ENCODE measurements at places on chromosomes 7 and 10.
A peak's percentile ranks its signal among the peaks of the same experiment; 100 is the strongest.

DNA sequence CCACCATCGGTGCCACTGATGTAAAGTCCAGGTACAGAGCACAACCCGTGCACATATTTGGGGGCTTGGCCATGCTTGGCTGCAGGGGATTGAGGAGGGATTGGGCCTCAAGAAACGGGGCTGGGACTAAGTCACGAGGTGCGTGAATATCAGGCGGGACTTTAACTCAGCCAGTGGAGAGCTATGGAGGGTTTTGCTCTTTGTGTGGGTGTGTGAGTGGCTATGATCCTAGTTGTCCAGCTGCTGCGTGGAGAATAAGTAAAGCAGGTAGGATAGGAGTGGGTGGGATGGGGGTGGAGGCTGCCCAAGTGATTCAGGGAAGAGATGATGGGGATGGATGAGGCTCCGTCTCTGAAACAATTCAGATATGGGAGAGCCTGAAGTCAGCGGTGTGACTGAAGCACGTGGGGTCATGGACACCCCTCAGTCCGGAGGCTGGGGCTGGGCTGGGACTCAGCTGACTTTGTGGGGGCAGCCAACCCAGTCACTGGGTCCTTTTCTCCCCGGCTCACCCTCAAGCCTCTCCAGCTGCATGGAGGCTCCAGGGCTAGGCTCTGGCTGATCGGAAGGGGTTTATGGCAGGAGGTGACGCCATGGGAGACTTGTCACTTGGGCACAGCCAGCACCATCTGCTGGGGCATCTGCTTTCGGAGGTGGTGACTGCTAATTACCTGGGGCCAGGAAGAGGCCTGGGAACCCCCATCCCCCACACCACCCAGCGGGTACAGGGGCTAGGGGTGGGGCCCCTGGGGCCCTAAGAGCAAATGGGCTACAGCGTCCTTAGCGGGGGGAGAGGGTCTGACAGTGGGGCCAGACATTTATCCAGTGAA lies 1.7 kb upstream of the LFNG start:
- no peak for DNase-seq

DNA sequence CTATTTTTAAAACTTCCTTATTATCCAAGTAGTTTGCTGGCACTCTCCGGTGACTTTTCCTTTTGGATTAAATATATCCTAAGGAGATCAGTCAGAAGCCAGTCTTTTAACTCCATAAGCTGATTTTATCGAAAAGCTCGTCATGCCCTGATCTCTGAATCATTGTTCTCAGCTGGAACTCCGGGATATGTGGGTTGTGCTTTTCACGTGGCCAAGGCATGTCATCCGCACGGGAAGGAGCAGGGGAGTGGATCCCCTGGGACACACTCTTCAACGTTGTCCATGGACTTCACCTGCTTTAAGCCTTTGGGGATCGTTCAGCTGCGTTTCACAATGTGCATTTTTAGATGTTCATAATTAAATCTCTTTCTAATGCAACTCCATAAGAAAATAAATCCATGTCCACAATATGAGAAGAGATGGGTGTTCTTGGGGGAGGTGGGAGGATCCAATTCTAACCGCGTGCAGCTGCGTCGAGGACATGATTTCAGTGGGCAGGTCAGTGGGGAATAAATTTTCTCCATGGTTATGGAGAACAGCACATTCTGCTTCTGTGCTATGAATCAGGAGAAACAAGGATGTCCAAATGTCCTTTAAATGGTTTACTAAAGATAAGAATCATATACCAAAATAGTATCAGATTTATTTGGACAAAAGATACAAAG lies 229.5 kb upstream of the ADARB2 start:
- no peak for DNase-seq

DNA sequence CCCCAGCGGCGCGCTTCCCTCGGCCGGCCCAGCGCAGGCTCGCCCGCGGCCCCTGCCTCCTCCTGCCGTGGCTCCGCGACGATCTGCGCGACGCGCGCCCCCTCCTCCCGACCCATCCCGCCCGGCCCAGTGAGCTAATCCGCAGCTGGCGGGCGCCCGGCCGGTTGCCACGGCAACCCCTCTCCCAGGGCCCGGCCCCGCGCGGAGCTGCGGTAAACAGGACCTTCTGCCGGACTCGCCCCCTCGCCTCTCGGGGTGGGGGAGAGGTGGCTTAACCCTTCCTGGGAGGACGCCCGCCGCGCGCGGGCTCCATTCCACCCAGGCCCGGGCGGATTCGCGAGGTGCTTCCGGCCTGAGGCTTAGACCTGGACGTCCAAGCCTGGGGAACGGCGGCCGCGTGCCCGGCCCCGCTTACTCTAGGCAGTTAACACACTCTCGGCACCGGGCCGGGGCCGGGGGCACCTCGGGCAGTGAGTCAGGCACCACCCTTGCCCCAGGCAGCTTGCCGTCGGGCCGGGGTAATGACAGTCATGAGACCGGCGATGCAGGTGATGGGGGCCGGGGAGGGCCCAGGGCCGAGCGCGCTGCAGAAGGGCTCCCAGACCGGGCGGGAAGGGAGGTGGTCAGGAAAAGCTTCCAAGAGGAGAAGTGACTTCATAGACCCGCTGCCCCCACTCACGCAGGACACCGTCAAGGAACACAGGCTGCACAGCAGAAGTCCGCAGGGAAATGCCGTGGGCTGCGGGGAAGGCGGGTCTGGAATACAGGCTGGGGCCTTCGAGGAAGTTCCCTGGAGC lies at the start of gene DENND2A:
Gene DENND2A (minus strand): TSS at position 87 of the 797 bp plus-strand sequence. CDS start 38,416 bp downstream, outside the sequence.
- DNase-seq, result peak; percentile 31

DNA sequence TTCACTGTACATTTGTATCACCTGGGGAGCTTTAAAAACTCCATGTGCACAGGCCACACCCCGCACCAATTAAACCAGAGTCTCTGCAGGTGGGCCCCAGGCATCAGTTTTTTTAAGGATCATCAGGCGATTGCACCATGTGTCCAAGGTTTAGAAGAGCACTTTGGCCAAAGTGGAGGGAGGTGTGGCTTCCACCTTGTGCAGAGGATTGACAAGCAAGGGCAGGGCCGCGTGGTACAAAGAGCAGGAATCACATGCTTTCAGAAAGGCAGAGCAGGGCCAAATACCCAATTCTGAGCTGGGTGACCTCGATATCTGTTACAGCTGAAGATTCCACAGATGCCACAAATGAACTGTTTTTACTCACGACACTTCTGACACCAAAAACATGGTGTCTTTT lies 52.4 kb downstream of the NOC3L start:
- no peak for DNase-seq

- DNase-seq, result no peak
Observed at GRCh38 chr10:91082447-91082846, 138.0 kb upstream of the PCGF5 start.

DNA sequence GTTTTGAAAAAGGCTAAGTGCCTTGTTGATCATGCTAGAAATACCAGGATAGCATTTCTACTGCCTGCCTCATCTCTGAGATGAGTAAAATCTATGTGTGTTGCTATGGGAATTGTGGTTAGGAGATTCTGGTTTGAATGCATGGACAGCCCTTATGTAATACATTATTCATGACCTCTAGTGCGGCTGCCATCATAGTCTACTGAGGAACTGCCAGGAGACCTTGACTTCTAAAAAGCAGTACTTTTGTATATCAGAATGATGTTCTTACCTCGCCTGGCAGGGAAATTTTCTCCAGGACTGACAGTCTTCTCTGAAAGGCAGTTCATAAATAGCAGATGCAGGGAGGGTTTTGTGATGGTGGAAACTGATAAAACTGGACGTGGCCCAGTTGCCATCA lies 248.5 kb downstream of the NSUN6 start:
- DNase-seq, result no peak

GRCh38 chr7:149719050-149719899 lies 54.1 kb downstream of the ZNF467 start:
- no peak for DNase-seq

GRCh38 chr7:38160003-38160571 lies 18.0 kb upstream of the STARD3NL start:
- no peak for DNase-seq

DNA sequence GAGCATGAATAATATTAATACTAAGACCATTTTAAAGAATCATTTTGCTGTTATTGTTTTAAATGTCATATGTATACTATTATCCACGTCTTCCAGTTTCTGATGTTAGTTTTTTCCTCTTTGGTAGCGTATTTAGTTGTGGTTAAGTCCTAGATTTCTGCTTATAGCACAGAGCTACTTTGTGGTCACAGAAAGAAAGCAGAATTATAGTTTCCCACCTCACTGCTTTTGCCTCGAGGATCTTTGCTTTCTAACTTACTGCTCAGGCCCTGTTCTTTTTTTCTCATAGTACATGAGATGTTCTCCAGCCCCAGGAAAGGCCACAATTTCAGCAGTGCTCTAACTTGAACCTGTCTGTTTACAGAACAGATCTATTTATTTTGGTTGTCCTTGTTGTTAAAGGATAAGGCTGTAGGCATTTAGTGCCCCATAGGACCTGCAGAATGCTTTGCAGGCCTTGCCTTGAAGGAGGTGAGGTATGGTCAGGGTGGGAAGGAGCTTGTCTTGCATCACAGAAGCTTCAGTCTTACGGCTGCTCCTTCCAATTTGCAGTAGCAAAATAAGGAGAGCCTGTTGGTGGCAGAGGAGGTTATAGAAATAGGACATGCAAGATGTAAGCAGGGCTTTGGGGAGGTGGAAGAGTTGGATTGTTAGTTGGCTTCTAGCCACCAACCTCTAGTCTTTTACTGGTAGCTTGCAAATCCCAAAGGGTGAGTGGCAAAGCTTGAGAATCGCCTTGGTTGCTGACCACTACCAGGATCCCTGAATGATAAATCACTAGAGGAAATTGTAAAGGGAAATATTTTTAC lies 129.1 kb downstream of the LRRC4 start:
- DNase-seq, result no peak

DNA sequence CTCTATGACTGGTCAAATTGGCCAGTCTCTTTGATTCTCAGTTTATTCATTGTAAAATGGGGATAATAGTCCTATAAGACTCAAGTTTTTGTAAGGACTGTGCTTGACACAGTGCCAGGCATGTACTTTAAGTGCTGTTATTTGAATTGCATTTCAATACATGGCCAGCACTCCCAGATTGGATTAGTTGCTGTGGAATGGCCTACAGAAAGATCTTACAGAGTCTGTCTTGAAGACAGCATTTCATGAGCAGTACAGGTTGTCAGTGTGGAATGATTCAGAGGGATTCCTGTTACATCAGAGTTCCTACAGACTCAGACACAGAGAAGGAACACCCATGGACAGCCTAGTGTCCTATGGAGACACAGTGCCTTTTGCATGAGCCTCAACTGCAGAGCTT lies 238.1 kb upstream of the BMPER start:
- DNase-seq, result no peak

DNA sequence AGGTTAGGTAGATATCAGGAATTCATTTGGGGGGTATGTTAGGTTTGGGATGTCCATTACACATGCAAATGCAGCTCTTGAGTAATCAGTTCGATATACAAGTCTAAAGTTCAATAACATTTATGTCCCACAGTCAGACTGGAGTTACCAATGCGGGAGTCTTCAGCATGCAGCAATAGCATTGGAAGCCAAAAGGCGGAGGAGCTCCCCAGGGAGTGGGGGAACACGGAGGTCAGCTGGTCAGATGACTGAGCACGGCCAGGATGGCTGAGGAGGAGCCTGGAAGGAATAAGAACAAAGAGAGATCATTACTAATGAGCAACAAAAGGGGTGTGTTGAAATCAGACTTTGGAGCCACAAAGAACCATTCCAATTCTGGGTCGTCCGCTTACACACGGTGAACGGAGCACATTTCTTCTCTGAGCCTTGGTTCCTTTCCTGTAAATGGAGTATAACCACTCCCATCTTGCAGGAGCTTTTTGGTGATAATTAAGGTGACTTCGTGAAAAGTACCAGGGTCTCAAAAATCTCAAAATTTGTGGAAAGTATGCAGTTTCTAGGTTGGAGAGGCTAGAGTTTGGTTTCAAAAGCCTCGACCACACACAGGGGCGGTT lies 478 bp upstream of the ZNF22 start:
- no peak for DNase-seq

- no peak for DNase-seq
Observed at GRCh38 chr10:73225518-73225917, 21.5 kb downstream of the DNAJC9 start.

- DNase-seq, result peak; percentile 8
Observed at GRCh38 chr10:86654411-86655172, at the start of gene OPN4. TSS of gene OPN4 (plus strand) at chr10:86654547. CDS start at chr10:86654784, 237 bp downstream.

GRCh38 chr10:71527135-71527534 lies 130.4 kb downstream of the CDH23 start:
- no peak for DNase-seq

DNA sequence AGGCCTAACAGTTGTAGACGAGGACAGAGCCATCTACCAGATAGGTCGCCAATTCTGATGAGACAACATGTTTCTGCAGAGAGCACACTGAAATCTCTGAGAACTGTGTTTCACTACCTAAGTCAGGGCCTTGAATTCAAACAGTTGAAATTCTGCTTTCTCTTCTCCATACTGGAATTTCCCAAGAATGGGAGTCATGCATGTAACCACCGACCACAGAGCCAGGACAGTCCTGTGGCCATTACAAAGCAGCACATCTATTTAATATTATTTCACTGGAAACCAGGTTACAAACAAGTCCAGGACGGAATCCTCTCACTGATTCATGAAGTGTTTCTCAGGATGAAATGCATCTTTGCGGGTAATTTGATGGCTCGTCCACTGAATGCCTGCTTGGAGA lies 62.0 kb upstream of the ST8SIA6 start:
- no peak for DNase-seq

GRCh38 chr7:44383566-44383965 lies 58.2 kb upstream of the CAMK2B start:
- DNase-seq, result no peak

DNA sequence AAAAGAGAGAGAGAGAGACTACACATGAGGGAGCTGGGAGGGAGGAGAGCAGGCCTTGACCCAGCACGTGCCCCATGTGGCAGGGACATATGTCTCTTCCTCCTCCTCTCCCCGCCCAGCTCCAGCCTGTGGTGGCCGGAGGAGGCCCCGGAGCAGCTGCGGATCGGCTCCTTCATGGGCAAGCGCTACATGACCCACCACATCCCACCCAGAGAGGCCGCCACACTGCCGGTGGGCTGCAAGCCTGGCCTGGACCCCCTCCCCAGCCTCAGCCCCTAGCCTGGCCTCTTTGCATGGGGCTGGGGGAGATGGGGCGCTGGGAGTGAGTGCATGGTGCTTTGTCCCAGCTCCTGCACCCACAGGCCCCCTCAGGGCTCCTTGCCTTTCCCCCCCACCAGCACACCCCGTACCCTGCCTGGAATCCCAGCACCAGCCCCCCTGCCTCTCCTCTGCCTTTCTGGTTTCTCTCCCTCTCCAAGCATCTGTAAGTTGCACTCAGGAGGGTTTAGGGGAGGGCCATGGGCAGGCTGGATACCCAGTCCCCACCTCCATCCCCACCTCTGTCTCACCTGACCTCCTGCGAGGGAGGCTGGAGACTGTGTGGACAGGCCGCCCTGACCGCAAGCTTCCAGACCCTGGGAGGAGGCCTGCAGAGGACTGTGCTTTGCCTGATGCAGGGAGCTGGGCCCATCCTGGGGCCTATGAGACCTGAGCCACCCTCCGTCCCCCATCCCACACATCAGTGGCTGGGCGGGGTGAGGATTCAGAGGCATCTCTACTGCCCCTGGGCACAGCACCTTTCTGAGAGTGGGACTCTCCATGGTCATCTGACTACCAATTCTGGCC lies 4.8 kb downstream of the UPK3B start:
- no peak for DNase-seq

DNA sequence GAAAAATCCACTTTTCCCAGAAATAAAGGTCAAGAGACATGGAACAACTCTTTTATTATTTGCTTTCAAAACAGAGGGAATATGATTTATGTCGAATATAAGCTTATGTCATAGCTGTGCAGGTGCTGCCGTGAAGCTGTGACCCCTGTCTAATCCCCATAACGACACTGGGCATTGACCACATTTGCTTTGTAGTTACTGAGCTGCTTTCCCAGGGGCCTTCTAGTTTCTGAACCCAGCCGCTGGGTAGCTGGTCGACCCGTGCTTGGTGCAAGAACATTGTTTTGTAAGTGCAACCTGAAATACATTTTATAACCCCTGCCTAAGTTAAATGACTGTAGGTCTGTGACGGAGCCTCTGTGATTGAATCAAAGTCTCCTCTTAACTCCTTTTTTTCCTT lies 144.9 kb upstream of the HDAC9 start:
- DNase-seq, result no peak

All from GM12892 (cell line).